HCEC 1CT (cell line): ENCODE measurements at places on chromosomes 2 and 18.

DNA sequence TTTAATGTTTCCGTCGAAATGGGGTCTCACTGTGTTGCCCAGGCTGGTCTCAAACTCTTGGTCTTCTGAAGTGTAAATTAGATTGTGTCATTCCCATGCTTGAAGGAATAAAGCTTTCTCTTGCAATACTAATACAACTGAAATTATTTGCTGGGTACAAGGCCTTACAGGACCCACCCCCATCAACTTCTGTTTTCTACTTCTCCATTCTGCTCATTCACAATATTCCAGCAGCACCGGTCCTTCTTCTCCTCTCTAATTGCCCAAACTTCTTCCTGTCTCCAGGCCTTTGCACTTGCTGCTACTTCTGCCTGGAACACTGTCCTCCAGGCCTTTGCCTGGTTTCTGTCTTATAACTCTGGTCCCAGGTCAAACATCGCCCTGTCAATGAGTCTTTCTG, 73.8 kb downstream of the APOB start:
- DNase-seq = no peak

GRCh38 chr18:54215069-54215468, 9.4 kb downstream of the MBD2 start:
- DNase-seq = peak; percentile 62

GRCh38 chr2:22062679-22063078, 938.9 kb downstream of the TDRD15 start:
- DNase-seq = no peak

DNA sequence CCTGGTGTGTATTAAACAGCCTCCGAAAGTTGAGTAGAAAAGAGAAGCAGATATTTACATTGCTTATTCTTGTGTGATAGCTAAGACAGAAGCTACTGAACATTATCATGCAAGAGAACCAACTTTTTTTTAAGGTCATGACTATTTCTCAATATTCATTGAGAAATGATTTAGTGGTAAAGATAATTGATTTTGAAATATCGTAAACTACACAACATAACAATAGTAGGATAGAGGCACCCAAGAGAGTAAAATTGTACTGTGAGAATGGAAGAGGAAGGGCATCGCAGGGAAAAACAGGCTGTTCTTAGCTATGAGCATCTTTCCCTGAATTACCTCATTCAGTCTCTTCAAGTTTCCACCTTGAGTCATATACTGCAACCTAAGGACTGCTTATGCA, 25.2 kb downstream of the HRH4 start:
- no peak for DNase-seq

GRCh38 chr18:79916128-79916494, 35.3 kb downstream of the SLC66A2 start:
- no peak for DNase-seq

GRCh38 chr2:24382363-24383073, 22.2 kb upstream of the ITSN2 start:
- DNase-seq = peak; percentile 63

DNA sequence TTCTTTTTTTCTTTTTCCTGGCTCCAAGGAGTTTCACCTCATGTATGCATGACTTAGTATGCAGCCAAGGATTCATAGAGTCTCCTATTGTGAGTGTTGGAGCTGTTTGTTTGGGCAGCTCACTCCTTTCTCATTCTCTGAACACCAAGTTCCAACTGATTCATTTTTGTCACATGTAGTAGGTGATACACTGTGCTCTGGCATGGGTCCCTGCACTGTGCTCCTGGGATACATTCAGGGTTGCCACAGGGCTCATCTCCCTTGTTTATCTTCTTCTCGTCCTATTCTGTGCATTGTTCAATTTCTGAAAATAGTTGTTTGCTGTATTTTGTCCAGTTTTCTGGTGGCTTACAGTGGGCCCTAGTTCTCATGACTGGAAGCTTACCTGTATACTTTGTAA, 96.8 kb downstream of the ZNF407 start:
- no peak for DNase-seq

DNA sequence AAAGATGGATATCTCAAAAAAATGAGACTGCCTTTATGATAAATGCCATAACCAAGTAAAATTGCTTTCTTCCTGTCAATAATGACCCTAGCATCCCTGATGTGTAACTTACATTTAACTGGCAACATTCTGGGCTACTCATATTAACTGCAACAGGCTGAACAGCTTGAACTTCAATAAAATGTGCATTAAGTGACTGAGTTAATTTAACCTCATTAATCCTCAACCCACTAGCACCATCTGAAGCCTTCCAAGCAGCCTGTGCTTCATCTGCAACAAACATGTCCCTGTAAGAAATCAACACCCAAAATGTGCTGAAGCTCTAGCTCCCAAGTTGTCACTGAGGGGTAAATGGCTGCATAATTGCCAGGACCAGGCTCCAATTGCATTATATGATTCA, 296.2 kb upstream of the ZC3H15 start:
- DNase-seq = no peak

GRCh38 chr2:7994397-7994951, 687.4 kb upstream of the ID2 start:
- no peak for DNase-seq

GRCh38 chr2:61967262-61967661, 61.8 kb downstream of the COMMD1 start:
- DNase-seq = no peak

DNA sequence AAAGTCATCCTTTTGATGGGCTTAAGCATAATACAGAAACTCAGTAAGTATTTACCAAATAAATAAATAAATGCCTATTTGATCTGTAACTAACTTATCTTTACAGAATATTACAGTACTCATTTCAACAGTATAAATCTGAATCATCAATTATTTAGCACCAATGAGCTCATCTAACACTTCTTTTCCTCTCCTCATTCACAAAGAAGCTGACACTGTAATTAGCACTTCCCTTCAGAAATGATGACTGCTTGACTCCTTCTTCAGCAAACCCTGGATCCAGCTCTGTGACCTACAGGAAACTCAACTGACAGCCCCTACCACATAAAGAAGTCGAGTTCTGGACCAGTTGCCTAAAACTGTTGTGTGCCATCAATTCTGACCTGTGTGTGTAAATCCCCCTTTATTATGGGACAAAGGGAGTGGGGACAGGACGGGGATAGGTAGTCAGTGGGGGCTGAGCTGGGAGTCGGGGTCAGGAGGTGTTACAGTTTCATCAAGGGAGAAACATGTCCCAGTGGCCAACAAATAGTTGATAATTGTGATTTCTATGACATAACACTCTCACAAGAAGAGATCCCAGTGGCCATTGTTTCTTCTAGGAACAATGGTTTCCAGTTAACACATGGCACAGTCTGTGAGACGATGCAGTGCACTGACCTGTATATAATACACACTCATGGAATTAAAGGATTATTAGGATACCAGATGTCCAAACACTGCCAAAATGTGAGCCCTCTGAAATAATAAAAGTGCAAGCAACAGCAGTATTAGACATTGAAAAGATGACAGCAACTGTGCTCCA, 68.7 kb downstream of the STK39 start:
- no peak for DNase-seq

GRCh38 chr18:50659091-50660003, 99.5 kb downstream of the MAPK4 start:
- DNase-seq = peak; percentile 42

DNA sequence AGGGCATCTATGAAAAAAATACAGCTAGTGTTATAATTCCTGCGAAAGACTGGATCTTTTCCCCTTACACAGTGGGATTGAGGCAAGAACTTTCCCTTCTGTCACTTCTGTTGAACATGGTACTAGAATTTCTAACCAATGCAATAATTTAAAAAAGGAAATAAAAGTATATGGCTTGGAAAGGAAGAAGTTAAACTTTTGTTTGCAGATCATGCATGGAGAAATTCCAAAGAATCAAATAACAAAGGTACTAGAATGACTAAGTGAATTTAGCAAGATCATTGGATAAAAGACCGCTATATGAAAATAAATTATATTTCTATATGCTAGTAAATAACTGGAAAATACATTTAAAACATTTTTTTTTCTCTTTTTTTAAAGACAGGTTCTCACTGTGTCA, 31.0 kb upstream of the SH3BP4 start:
- no peak for DNase-seq

GRCh38 chr2:240347373-240347940, 88.0 kb upstream of the GPC1 start:
- no peak for DNase-seq

DNA sequence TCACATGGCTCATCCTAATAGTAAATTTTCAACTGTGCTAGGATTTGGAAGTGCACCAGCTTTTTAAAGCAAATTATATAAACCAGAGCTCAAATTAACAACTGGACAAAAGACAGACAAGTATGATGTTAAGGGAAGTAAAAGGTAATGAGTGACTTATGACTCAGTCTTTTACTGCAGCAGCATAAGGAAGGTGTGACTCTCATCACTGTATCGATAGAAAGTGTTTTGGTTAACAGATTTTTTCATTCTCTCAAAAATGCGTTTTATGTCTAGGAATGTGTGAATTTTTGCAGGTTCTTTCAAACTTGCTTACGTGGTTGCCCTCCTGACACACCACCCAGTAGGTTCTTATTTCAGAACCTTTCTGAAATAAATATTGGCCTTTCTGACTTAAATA, 244.2 kb upstream of the BOD1L2 start:
- no peak for DNase-seq

DNA sequence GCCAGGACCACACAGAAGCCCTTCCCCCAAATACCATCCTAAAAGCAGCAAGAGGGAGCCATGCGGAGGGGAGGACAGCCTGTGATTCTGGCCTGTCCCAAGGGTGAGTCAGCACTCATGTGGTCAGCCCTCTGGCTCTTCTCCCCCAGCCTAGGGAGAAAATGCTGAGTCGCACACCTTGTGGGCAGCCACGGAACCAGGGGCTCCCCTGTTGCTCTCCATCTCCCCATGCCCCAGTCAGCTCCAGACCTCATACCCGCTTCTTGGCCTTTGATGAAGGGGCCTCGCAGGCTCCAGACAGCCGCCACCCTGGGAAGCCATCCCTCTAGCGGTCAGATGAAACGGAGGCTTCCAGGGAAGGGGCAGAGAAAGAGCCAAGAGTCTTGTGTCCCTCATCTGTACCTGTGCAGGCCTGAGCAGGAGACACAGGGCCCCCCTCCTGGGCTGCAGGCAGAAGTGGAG, 181.3 kb upstream of the SIX2 start:
- peak; percentile 82 for DNase-seq

DNA sequence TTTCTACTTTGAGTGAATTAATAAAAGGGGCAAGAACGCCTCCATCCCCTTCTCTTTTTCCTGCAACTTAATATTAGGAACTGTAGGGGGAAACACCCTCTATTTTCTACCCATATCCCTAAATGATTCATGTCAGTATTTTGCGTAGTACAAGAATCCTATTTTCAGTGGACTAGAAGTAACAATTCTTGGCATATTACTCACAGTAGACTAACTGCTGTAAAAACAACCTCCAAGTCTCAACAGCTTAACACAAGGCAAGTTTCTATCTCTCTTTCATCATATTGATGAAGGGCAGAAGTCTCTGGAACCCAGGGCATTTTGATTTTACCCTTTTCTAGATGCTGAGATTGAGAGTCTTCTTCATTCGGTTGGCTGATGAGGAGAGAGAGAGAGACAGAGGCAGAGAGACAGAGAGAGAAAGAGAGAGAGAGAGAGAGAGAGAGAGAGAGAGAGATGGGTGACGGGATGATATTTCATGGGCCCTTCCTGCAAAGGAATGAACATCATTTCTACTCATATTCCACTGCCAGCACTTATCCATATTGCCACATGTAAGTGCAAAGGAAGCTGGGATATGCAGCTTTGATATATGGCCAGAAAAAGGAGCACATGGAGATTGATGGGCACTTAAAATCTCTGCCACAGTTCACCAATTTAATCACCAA, 481.6 kb downstream of the LPIN1 start:
- peak; percentile 82 for DNase-seq

DNA sequence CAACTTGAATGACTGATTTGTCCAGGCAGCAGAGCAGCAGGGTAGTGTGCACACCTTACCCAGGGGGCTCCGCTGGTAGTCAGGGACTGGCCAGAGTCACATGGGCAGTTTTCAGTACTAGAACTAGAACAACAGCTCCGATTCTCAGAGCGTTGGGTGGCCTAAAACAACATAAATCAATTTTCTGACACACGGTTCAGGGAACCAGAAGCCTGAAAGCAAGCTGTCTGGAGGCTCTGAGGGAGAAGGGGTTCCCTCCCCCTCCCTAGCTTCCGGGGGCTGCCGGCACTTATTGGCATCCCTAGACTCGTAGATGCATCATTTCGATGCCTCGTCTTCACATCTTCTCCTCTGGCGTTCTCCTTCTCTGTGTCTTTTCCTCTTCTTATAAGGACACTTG, 13.4 kb upstream of the ITGB6 start:
- no peak for DNase-seq

GRCh38 chr2:144516411-144516980, 3.4 kb downstream of the ZEB2 start:
- DNase-seq = peak; percentile 42
